Activated T-helper 2 cell treated with anti-CD3 and anti-CD28 coated beads, Interferon-gamma antibody, Interleukin-2, Interleukin-4, amounts not matched to agents 10 μg/mL and 5 μg/mL and 100 μg/mL, durations not matched to agents 14 hours and 24 hours and 36 hours (primary cell): ENCODE measurements at places on chromosomes 3 and 15.

DNA sequence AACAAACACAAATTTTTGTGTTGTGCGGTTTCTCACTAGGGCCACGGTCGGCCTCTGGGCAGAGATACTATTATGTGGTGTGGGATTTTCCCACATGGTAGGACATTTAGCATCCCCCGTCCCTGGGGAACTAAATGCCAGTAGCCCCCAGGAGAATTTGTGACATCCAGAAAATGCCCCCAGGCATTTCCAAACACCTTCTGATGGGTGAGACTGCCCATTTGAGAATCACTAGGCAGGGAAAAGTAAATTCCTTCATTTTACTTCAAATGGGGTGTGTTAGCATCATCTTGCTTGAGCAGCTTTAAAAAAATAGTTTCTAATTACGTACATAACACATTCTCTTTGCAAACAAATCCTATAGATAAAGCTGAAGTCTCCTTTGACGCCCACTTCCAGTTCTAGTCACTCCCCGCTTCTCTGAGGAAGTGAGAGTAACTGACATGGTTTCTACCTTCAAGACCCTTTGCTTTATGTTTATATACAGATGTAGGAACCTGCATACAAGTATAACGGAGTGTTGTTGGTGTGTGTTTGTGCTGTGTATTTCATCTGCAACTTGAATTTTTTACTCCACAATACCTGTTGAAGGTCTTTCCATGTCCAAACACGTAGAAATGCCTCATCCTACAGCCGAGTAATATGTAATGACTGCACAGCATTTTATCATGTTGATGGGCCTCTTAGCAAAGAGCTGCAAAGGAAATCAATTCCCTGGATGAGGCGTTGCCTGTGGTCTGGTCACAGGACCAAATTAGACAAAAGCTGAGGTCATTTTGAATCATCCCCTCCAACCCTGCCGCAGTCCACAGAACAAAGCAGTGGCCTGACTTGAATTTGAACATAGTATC is 31.4 kb upstream of the ZBTB38 start:
- DNase-seq = no peak

GRCh38 chr3:14827776-14828175 is 9.0 kb downstream of the FGD5 start:
- DNase-seq = no peak

DNA sequence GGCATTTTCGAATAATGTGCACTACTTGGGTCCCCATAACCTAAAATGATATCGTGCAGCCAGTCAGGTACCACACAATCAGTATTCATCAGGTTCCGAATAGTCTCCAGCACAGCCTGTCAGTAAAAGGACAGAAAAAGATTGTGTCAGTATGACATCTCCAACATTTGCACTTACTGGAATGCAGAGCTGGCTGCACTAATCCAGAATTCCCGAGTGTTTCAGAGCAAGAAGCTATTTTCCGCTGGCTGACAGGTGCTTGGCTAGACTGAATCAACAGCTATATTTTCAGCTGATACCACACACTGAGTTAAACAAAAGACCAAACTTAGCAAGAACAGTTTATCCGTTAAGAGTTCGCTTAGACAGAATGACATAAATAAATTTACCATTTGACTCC is 68.8 kb downstream of the AQR start:
- DNase-seq = no peak

DNA sequence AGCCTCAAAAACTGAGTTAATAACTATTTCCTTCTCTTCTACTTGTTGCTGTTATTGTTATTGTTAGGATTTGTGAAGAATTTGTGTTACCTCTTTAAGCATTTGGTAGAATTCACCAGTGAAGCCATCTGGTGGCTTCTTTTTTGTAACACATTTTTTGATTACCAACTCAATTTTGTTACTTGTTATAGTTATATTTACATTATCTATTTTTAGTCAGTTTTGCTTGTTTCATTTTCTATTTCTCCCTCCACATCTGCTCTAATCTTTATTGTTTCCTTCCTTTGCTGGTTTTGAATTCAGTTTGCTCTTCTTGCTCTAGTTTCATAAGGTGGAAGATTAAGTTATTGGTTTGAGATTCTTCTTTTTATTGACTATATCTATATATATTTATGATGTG is 3.7 kb upstream of the SLC9C1 start:
- DNase-seq = no peak

DNA sequence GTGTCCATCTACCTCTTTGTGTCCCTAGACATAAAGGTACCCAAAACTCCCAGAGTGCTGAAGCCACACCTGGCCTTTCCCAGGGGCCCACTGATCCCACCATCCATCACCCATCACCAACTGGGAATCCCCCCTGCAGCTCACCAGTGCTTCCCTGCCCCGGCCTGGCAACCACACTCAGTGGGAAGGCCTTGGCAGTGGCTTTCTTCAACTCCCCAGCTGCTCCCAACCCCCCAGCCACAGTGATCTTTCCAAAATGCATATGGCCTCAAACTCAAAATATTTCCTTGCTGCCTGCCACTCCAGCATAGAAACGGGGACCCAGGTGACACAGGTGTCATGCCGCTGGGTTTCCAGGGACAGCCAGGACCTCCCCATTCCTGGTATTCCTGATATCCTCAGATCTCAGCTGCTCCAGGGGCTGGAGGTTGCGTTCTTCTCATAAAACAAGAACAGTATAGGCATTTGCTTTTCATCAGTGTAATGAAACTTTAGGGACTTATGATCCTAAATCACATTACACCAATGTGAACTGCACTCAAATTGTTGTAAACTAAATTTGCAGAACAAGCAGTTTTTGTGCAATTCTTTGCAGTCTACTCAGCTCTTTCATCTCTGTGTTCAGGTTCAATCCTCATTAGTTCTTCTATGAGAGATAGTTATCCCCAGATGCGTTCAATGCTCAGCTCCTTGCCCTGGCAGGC is 1.3 kb downstream of the OCA2 start:
- no peak for DNase-seq

DNA sequence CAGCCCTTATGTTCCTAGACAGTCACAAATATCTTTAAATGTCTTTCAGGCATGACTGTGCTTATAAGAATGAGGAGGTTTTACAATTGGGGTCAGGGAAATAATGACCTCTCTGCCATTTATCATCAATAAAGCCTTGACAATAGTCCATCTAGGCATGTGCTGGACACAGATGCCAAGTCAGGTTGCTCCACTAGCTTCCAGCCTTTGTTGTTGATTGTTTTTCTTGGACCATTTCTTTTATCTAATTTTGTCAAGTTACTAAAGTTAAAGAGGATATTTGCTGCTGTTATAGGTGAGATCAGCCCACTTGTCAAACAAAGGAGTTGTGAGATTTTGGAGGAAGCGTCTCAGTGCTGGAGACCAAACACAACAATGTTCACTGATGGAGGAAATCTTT is 628.0 kb downstream of the ROBO2 start:
- DNase-seq = no peak

DNA sequence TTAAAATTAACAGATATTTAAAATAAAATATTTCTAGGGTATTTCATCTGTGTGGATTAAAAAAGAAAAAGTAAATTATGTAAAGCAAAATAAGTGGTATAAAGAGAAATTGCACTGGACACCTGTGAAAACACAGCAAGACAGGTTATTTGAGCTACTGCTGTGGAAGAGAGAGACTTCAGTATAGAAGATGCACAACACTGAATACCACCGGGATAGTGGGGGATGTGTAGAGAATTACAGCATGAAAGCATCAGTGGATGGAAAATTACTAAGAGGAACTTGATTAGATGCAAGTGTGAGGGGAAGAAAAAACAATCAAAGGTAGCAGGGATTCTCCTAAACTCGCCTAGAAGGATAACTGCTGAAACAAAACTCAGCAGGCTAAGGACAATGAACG is 1242.5 kb upstream of the GBE1 start:
- DNase-seq = no peak

DNA sequence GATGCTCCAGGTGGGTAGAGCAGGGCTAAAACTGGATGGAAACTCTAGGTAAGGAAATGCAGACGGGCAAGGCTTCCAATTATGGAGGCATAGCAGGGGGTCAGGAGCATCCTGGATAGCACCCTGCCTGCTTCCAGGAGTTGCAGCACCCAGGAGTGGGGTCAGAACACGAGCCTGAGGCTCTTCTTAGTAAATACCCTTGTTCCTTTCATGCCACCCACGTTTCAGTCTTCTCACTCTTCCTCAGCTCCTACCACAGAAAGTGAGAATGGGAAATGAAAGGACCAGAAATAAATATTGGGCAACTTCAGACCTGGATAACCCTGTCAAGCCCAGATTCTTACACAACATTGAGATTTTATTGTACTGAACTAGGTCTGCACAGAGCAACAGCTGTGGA is 16.4 kb downstream of the CCR1 start:
- no peak for DNase-seq

DNA sequence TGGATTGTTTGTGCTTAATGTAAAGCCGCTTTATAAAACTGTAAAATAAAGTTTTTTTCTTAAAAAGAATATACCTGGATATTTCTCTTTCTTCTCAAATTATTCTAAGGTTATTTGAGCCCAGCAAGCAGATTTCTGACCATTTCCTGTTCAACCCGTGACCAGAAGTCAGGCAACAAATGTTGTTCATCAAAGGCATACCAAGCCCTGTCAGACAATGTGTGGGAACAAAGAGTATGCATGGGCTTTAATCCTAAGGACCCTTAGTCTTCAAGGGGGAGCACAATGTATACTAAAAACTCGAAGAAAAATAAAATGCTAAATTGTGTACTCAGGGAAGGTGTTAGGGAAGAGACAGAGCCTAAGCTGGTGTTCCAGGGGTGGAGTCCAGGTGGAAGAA is 26.6 kb upstream of the PAQR5 start:
- DNase-seq = no peak

- DNase-seq = no peak
Measured at GRCh38 chr3:128585974-128586373, 64.6 kb downstream of the RPN1 start.

- DNase-seq = no peak
Measured at GRCh38 chr15:82543160-82543559, 2.9 kb upstream of the RPS17 start.

- DNase-seq = no peak
Measured at GRCh38 chr3:99902091-99902490, 84.4 kb downstream of the CMSS1 start.

- no peak for DNase-seq
Measured at GRCh38 chr3:122948408-122948807, 79.2 kb downstream of the SEMA5B start.

- no peak for DNase-seq
Measured at GRCh38 chr3:195705081-195705991, 15.4 kb upstream of the MUC20 start.

- DNase-seq = no peak
Measured at GRCh38 chr3:45011756-45012508, 14.2 kb upstream of the CLEC3B start.

GRCh38 chr3:168476360-168476980 is 380.7 kb upstream of the GOLIM4 start:
- no peak for DNase-seq

GRCh38 chr15:84921121-84921520 is 36.7 kb downstream of the SLC28A1 start:
- DNase-seq = no peak

DNA sequence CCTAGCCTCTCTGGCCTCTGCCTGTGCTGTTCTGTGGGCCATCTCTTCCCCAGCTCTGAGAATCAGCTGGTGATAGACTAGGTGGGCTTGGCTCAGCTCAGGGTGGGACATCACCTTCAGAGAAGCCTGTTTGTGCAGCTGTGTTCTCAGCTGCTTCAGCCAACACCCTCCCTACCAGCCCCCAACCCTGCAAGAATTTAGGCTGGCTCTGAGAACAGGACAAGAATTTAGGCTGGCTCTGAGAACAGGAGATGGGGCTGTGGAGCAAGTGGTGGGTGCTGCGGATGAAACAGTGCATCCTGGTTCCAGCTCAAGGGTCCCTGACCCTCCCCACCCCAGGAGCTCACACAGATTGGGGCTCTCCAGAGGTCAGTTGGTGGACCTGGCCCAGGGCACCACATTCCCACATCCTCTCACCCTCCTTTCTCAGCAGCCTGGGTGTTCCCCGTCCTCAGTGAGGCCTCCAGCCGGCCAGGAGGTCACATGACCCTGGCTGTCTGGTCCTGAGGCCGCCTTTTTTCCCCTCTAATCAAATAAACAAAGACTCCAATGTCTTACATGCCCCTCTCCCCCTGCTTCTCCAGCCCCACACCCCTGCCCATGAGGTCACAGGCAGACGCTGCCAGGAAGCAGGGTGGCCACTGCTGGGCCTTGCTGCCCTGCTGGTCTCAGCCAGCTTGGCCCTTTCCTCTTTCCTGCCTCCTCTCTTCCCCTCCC is 14.9 kb downstream of the PLEKHO2 start:
- no peak for DNase-seq

DNA sequence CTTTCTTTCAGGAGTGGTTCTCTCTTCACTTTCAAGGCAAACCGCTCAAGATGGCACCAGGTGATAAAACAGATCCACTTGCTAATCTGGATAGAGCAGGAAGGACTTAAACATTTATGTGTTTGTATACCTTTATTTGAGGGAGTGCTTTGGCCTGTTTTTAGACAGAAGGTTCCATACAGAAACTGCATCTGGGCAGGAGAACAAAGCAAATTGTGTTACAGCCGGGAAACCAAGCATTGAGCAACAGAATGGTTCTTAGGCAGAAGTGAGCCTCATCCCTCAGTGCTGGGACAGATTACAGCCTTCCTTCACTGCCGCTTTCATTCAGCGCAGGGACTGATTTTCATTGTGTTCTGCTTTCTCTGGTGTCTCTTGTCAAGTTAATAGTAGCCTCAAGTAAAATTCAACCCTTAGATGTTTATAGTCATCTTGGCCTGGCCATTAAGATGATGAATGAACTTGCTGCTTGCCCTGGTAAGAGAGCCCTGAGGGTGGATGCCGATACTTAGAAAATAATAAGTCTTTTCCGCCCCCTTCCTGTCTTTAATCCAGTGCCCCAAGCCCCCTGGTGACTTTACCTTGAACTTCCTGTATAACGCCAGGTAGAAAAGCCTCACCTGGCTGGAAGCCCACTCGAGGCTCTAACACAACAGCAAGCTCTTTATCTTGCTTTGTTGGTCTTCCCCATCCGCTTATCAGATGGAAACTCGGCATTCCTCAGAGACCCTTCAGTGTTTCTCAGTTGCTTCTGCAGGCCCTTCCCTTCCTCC is 168.0 kb upstream of the CTDSPL start:
- no peak for DNase-seq

- DNase-seq = no peak
Measured at GRCh38 chr3:124107104-124107890, 115.4 kb upstream of the ROPN1 start.

DNA sequence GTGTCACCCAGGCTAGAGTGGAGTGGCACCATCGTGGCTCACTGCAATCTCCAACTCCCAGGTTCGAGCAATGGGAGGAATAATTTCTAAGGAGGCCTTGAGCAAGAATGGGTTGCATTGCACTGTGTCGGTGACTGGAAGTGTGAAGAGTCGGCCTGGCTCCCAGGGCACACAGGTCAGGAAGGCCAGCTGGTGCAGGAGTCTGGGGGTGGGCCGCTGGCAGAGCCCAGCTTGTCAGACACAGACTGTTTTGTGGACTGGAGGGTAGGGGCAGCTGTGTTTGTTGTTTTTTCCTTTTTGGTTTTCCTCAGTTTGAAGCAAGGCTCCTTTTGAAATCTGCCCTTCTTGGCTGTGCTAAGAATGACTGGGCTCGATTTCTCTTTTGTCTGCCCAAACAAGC is 66.2 kb downstream of the ITGA11 start:
- no peak for DNase-seq
